ENCODE measurements at places on chromosomes 16 and 17.
A peak's percentile ranks its signal among the peaks of the same experiment; 100 is the strongest.

GRCh38 chr16:70597135-70597835 lies 49.1 kb upstream of the IL34 start:
- no peak for DNase-seq

GRCh38 chr16:72891291-72892227 lies 156.4 kb downstream of the ZFHX3 start:
- no peak for DNase-seq

DNA sequence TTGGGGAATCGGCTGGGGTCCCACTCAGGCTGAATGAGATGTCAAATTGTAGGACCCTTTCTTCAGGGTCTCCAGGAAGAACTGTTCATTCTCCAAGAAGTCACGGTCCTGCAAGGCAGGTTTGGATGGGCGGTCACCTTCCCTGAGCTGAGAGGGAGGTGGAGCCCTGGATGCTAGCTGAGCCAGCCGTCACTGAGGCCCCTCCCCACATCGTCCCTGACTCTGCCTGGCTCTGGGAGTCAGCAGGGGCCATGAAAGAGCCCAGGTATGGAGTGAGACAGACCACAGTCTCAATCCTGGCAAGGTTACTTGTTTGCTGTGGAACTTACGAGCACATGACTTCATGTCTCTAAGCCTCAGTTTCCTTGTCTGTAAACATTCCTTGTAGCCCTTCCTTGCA lies 6.0 kb upstream of the MRPL38 start:
- no peak for DNase-seq

- DNase-seq = no peak
Measured at GRCh38 chr16:89410794-89411309, 79.5 kb downstream of the ANKRD11 start.

DNA sequence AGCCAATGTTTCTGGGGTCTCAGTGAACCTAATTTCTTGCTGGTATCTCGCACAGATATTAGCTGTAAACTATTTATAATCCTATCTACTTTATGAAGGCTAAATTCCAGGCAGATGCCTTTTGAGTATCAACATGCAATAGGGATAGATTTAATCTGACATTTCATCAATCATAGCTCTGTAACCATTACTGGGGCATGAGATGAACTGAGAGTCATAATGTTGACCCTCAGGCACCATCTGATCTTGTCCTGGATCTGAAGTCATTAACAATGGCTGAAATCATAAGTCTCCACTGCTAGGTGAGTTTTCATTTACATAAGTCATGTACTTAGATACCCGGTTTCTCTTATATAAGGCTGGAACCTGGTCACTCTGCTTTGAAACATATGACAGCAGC lies 3.6 kb downstream of the PMFBP1 start:
- no peak for DNase-seq

DNA sequence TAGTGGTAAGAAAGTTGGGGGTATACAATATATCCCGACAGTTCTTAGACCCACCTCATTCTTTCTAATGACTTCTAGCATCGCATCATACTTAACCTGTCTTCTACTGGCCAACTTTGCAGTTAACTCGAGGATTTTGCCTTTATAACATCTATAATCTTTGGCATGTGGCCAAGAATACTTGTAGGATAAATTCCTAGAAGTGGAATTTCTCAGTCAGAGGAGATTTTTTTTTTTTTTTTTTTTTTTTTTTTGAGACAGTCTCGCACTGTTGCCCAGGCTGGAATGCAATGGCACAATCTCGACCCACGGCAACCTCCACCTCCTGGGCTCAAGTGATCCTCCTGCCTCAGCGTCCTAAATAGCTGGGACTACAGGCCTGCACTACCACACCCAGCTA lies 253.5 kb downstream of the MRTFB start:
- DNase-seq = peak; percentile 51
